ENCODE measurements at places on chromosomes 2 and 18.

DNA sequence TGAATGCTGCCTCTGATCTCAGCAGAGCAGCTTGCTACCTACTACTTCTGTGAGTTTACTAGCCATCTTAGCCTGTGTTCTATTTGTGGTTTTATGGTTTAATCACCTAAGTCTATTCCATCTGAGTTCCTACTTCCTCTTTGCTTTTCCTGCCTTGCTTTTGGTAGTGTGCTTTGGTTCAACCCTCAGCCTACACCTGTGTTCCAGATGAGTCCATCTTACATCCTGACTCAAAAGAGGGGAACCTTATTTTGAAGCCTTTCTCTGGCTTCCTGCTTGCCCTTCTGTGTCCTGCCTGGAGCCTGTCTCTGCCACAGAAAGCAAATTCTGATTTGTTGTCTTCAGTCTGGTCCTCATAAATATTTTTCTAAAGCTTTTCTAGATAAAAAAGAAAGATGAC is 530.3 kb upstream of the MEX3C start:
- no peak for DNase-seq

GRCh38 chr2:189095101-189095500 is 84.5 kb downstream of the COL5A2 start:
- DNase-seq = no peak

GRCh38 chr2:208360259-208361076 is 46.1 kb upstream of the PTH2R start:
- DNase-seq = no peak

DNA sequence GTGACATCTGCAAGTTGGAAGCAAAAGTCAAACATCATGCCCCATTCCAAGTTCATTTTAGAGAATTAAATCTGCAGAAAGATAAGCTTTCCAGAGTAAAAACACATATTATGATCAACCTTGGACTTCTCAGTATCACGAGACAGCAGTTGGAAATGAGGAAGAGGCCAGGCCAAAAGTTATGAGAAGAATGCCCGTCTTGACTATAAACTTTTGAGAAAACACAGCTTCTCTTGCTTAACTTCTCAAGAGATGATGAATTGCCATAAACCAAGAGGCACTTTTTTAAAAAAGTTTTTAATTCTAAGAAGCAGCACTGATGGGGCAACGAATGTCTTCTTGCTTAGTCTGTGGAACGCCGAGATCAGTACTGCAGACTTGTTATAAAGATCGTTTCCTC is 52.6 kb upstream of the NFU1 start:
- DNase-seq = no peak

DNA sequence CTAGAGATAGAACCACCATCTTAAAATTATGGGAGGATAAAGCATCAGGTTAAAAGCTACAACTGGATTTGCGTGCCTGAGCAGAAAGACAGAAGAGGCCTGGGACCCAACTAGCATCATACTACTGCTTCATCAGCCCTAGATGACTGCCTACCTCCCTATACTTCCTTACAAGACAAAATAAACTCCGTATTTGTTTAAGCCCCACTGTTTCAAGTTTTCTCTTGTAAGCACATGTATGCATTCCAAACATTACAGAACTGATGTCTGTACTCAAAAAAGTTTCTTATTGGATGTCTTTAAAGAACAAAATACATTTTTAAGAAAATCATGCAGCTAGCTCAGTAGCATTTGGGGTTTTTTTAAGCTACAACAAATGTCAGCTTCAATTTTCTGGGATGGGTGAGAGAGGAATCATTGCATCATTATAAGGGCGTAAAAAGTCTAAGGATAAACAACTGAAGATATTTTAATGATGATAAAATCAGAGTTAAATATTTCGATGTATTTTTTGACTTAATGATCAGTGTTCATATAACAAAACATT is 213.1 kb downstream of the EXOC6B start:
- DNase-seq = no peak

GRCh38 chr2:122266636-122267035 is 511.2 kb downstream of the TSN start:
- no peak for DNase-seq

DNA sequence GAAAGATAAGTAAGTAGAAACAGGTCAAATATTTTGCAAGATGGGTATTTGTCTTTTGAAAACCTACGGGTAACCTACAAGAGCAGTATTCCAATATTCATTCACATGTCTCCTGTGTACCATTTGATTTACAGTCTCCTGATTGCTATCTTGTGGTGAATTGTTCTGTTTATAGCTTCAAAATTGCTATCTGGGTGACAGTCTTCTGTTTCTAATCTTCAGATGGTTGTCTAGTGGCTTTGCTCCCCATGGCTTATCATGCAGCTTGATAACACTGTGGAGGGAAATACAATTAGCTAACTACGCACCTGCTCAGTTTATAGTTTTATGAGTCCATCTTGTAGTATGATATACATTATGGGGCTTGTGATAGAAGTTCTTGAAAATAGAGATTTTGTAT is 816.8 kb downstream of the CPS1 start:
- no peak for DNase-seq

- DNase-seq = no peak
These were observed 22.8 kb upstream of the SCN7A start for GRCh38 chr2:166516712-166517303.

GRCh38 chr2:165857876-165858275 is 63.8 kb upstream of the GALNT3 start:
- DNase-seq = no peak

DNA sequence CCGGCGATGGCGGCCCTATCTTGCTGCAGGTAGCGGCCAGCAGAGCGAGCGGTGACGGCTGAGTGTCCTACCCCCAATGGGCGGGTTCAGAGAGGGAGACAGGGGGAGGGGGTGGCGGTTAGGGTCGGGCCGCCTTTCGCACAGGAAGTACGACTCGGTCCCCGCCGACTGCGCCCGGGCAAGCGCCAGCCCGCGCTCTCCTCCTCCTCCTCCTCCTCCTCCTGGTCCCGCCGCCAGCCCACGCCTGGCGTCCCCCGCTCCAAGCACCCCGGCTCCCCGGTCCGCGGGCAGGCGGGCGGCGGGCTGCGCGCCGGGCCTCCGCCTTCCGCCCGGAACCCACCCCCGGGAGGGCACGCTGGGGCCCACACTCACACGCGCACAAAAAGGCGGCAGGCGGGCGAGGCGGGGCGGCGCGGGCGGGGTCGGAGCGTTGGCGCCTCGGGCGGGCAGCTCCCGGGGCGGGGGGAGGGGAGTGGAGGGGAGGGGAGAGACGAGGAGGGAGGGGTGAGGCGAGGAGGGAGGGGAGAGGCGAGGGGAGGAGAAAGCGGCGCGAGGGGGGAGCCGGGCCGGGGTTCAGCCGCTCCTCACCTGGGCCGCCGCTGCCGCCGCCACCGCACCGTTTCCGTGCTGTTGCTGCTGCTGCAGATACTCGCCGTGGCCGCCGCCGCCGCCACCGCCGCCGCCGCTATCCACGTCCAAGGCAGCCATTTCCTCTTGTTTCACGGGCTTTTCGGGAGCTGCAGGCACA is 1.2 kb downstream of the SP3 start:
- DNase-seq = peak; percentile 91

GRCh38 chr2:27802547-27802946 is 31.0 kb downstream of the MRPL33 start:
- no peak for DNase-seq

GRCh38 chr2:24163186-24163585 is 11.7 kb upstream of the FAM228A start:
- no peak for DNase-seq

GRCh38 chr2:233210843-233211547 is 40.5 kb upstream of the ATG16L1 start:
- DNase-seq = no peak

DNA sequence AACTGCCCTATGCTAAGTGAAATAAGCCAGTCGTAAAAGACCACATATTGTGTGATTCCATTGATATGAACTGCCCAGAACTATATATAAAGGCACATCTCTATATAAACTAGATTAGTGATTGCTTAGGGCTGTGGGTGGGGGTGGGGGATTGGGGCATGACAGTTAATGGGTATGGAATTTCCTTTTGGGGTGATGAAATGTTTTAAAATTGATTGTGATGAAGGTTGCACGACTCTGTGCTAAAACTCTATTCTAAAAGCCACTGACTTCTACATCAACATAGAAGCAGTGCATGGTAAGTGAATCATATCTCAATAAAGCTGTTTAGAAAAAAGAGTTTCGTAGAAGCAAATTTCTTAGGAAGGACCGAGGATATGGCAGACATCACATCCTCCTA is 53.0 kb downstream of the CDCA7 start:
- DNase-seq = no peak

GRCh38 chr2:156526950-156527636 is 90.9 kb downstream of the GPD2 start:
- DNase-seq = no peak

- no peak for DNase-seq
These were observed 303.3 kb downstream of the NUP35 start for GRCh38 chr2:183427558-183427957.

DNA sequence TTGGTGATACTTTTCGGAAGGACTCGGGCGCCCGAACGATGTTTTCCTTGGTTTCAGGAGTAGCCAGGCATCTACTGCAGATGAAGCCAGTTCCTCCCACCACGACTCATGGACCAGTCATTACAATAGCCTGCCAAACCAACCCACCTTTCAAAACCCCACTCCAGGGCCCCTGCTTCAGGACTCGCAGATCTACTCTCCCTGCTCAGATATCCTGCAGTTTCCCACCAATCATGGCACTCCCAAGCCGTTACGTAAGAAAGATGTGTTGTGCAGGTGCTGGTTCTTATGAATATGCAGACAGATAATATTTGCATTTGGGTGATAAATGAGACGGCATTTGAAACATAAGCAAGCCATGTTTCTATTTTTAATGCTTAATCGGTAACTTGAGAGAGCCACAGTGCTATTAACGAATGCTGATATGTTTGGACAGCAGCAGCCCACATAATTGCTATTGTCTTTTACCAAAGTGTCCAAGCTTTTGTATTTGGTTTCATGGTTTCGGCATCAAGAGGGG is 3.5 kb upstream of the CYS1 start:
- no peak for DNase-seq

DNA sequence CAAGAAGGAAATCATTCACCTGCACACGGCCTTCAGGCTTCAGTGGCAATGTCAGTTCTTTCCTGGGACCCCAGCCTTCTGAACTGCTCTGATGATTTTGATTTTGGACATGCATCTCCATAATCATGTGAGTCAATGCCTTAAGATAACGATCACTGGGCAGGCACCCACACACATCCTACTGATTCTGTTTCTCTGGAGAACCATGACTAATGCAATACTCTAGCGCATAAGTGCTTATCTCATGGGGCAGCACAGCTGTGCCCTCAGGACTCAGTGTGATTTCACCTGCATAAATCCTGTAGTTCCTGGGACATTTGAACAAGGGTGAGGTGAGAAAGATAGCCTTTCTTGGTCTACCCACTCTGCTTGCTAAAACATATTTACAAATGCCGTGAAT is 144.6 kb downstream of the AKAIN1 start:
- DNase-seq = no peak

DNA sequence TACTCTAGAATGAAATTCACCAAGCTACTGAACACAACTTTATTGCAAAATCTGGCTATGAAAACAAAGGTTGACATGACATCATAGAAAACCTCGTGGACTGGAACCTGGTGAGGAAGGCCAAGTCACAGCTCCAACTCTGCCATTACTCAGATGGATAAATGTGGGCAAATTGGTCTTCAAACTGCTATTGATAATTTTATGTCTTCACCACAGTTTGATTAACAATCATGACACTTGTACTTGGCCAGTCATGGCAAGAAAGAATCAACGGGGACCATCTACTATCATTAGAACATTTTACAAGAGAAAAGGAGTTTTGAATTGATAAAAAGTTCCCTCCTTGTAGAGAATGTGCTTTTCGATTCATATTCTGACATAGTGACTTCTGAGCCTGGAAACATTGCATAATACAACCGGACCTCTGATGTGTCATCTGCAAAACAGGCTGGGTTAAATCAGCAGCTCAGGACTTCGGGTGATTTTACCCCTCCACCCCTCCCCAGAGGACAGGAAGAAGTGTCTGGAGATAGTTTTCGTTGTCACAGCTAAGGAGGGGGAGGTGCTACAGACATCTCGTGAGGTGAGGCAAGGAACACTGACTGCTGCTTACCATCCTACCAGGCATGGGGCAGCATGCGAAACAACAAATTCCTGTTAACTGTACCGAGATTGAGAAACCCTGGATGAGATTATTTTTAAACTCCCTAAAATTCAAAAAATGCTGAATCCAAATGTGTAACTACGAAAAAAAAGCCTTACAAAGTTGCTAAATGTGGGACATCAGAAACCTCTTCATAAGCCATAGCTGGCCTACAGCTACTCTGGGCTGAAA is 8.4 kb downstream of the L3MBTL4 start:
- no peak for DNase-seq

- DNase-seq = no peak
These were observed 174.0 kb downstream of the CCDC85A start for GRCh38 chr2:56357655-56358295.

DNA sequence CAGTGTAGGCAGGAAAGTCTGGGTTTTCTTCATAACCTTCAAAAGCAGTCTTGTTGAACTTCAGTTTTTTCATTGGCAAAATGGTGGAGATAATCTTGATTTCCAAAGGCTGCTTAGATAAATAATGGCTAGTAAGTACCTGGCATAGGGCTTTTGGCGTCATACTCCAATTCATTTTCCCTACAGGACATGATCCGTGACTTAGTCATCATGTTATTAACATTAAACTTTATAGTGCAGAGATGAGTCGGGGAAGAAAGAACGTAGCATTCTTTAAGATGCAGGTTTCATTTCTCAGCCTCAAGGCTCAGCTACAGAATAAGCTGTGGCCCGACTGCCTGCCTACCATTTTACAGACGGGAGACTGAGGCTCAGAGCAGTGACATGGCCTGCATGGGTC is 64.0 kb downstream of the RALBP1 start:
- no peak for DNase-seq

DNA sequence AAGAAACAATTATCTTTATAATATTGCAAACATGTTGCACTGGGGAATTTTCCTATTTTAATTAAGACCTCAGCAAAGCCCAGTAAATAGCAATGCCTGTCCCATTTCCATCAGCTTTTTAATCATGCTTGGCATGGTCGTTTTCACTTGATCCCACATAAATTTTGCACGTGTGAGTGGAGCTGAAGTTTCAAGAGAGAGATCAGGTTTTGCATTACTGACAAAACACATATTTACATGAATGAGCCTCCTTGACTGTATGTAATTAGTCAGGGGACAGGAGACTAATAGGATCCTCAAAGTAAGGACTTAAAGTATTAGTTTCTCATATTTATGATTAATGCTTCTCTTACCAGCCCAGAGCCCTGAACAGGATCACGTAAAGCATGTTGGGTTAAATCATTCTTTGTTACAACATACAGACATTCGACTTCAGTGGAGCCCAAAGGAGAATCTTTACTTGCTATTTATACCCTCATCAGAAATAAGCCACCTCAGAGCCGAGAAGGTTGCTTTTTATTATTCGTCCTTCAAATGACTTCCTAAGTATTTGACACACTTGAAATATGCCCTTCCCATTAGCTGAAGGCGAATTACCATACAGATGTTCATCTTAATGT is 711.3 kb downstream of the GALR1 start:
- DNase-seq = no peak

GRCh38 chr2:41993435-41993925 is 54.3 kb upstream of the PKDCC start:
- DNase-seq = no peak

Data from activated CD4-positive, CD25-positive, alpha-beta regulatory T cell (primary cell).